Neural crest cell (in vitro differentiated cells): ENCODE measurements at places on chromosomes 3 and 15.
A peak's percentile ranks its signal among the peaks of the same experiment; 100 is the strongest.

GRCh38 chr3:62229908-62230307 lies 143.4 kb downstream of the FEZF2 start:
- DNase-seq, result no peak

DNA sequence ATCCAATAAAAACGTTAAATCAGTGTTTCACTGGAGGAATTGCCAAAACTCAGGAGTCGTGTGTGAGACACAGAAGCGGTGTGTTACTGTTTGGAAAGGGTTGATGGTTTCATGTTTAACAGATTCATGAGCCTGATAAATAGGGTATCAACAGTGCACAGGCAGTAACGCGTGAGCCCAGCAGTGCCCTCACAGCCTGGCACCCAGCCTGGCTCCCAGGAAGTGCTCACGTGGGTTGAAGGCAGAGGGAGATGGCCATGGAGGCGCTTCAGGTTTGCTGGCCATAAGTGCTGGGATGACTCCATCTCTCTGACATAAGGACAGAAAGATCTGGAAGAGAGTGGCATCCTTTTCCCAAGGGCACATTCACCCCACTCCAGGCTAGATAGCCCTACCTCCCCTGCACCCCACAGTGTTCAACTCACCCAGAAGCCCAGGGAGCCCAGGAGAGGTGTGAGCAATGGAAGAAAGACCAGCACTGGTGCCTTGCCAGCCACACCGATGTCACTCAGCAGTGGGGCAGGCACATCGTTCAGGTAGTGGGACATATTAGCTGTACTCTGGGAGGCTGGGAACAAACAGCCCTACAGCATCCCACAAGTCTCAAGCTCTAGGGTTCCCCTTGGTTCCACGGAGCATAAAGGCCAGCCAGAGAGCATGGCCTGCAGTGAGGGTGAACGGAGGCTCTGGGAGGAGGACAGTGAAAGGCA lies 164.3 kb downstream of the LRRK1 start:
- no peak for DNase-seq

DNA sequence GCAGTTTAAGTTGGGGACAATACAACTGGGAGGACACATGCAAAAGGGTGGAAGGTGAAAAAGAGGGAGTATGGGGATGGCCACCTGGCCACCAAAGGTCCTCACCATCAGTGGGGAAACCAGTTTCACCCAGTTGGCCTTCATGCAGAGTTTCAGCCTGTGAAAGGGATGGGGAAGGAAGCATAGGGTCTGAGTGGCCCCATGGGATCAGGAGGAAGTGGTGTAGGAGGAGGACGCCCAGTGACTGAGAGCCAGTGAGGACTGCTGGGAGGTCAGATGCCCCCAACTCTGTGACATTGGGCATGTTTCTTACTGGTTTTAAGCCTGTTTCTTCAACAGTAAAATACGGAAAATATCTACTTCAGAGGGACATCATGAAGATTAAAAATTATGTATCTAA lies 16.3 kb downstream of the BCL2A1 start:
- DNase-seq, result no peak

GRCh38 chr3:72006631-72007556 lies 221.9 kb upstream of the PROK2 start:
- DNase-seq, result no peak

DNA sequence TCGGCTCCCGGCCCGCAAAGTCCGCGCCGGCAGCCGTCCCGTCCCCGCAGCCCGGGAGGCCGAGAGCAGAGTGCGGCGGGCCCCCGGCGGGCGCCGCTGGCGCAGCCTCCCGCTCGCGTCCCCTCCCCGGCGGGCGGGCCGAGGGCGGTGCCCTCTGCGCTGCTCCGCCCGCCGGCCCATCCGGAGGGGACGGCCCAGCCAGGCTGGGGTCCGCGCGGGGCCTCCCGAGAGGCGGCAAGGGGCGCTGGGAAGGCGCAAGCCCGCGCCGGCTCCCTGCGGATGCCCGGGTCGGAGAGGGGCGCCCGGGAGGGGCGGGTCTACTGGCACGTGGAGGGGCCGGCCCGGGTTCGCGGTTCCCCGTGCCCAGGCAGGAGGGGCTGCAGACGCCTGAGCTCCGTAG lies at the start of the genes CLCN2 and POLR2H:
TSS of gene CLCN2 (minus strand) at position 74 of the 400 bp plus-strand sequence. CDS start 126 bp downstream, outside the sequence.
TSS of gene POLR2H (plus strand) at position 179 of the 400 bp plus-strand sequence. CDS start 1,783 bp downstream, outside the sequence.
- peak; percentile 69 for DNase-seq

DNA sequence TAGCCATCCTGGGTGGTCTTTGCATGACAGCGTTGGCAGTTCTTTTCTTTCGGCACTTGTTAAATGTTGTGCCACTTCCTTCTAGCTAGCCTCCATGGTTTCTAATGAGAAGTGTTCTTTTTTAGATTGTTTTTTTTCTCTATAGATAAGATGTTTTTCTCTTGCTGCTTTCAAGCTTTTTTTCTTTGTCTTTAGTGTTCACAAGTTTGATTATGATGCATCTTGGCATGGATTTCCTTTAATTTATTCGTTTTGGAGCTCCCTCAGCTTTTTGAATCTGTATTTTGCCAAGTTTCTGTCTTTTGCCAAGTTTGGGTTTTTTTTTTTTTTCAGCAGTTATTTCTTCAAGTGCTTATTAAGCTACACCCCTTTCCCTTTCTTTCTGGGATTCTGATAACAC lies 53.1 kb downstream of the TM2D3 start:
- no peak for DNase-seq

- no peak for DNase-seq
Observed at GRCh38 chr3:65879372-65879771, 159.3 kb downstream of the MAGI1 start.

DNA sequence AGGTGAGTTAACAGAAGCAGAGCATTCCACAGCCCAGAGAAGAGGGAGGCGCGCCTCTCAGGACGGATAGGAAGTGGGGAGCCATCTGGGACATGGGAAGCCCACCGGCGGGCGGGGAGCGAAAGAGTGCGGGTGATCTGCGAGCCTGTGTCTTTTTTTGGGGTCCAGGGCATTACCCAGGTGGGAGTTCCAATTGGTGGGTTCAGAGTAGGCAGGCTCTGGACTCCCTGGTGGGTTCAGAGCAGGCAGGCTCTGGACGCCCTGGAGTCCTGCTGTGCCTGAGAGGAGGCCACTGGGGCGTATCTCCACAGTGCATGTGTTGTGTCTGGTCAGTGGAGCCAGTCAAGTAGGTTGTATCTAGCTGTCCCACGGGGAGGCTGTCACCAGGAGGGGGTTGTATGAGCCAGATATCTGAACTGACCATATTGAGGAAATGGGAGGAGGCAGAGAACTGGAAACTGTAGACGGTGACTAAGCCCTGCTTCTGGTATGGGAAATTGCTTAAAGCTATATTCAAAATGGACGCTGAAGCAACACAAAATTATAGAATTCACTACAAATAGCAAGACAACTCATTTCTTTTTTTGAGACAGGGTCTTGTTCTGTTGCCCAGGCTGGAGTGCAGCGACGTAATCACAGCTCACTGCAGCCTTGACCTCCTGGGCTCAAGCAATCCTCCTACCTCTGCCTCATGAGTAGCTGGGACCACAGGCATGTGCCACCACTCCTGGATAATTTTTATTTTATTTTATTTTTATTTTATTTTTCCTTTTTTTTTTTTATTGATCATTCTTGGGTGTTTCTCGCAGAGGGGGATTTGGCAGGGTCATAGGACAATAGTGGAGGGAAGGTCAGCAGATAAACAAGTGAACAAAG lies 34.5 kb upstream of the CHST2 start:
- no peak for DNase-seq
